ENCODE measurements at places on chromosomes 5 and 9. TPM values are rescaled to one million over a fixed set of nuclear protein-coding genes. Genes with fewer than 3 reads are reported as not detected.

Gene PCDHB7
- 0.39 TPM for total RNA-seq

Gene MYOZ3
- total RNA-seq: 13.8 TPM

DNA sequence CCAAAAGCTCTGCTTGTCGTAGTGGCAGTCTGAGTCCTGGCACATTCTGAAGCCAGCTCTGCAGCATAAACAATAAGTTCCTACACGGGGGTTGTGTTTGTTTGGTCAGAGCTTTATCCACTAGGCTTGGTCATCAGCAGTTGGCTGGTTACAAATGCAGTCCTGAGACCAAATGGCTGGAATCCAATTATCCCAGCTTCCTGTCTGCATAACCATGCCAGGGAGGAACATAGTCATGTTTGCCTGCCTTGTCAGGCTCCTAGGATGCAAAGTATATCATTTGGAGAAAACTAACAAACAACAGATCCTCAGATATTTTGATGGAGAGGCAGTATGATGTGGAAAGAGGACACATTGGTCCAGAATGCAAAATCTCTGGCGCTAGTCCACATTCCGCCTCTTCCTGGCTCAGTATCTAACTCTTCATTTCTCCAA is 85.8 kb downstream of the FBXO38 start:
- no peak overlapping the region for H3K4me3 ChIP-seq
- H3K36me3 ChIP-seq: no peaks in the 10 kb centered on the region
- no peaks in the 10 kb centered on the region for H3K4me1 ChIP-seq

- peak overlapping the region; percentile 92 for H3K4me3 ChIP-seq
- no peaks in the 10 kb centered on the region for H3K36me3 ChIP-seq
- H3K27me3 ChIP-seq: no peaks in the 10 kb centered on the region
- H3K4me1 ChIP-seq: peaks cover 8% of the 10 kb centered on the region
- peak; percentile 16 for DNase-seq
These were observed 720 bp downstream of the NUDT12 start for GRCh38 chr5:103561685-103562452.
